ENCODE measurements at places on chromosomes 3 and 15.

- no peak for DNase-seq
Observed at GRCh38 chr15:64824929-64825430, 467 bp downstream of the PIF1 start.

DNA sequence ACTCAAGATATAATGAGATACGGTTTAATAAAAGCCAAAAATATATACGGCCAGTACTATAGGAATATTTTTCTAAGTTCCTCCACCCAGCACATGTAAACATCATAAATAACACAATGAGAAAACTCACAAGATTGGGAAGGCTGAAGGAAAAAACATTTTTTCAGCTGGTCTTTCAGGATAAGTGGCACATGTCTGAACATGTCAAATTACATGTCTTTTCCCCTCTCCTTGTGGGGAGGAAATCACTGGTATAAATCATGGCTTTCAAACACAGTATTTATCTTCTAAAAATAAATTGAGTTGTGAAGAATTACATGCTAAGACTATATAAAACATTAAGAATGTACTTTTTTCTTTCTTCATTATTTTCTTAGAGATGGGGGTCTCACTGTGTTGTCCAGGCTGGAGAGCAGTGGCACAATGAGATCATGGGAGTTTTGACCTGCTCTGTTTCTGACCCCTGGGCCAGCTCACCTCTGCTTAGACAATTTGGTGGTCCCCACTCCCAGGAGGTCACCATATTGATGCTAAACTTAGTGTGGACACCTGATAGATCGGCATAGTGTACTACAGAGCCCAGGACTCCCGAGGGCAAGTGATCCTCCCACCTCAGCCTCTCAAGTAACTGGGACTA lies 32.8 kb downstream of the ETV5 start:
- no peak for DNase-seq

DNA sequence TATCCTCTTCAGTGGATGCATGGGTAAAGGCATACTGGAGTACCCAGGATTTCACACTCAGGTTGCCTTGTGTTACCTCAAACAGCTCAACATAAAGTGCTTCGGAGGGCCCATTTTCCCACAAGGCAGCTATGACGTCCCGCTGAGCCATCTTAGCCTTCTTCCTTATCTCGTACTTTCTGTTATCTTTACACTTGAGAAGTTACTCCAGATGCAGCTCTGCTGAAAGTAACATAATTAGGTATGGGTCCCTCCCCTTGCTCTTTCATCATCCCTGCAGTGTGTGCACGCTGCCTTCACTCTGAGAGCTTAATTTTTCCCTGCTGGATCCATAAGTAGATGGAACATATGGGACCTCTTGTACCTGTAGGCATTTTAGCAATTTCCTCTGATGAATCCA lies 410.3 kb downstream of the AGBL1 start:
- DNase-seq: no peak

DNA sequence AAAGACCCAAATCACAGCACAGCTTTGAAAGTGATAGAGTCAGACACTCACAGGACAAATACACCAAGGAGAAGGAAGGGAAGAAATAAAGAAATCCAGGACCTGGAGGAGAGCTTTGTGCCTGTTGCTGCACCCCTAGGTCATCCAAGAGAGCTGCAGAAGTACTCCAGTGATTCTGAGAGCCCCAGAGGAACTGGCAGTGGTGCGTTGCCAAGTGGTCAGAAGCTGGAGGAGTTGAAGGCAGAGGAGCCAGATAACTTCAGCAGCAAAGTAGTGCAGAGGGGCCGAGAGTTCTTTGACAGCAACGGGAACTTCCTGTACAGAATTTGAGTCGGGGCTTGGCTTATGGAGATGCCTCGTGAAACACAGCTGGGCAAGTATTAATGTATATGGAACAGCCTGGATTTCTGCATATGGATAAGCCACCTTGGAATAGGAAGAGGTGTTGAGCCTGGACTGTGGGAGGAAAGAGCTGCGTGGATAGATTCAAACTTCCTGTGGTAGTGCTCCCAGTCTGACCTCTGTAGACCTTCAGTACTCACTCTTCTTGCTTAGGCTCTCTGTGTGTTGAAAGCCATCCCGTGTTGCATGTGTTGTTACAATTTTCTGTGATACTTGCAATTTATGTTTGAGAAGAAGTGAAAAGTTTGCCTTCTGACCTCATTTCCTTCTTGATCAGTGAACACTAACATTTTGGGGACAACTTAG lies 6.1 kb downstream of the NGRN start:
- DNase-seq: no peak

DNA sequence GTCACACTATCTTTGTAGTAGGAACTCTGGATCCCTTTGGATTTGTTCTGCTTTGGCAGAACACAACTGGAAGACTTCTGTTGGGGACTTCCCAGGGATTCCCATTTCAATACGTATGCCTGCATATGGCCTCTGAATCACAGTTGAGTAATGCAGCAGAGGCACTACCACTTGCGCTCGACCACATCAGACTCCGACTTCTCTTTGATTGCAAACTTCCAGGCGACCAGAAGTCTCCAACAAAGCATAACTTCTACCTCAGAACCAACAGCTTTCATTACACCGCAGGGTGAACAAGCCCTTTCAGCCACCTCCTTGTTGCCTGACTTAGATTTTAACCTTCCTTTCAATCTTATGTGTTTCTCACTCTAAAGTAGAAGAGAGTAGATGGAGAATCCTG lies 924.4 kb downstream of the IGSF11 start:
- DNase-seq: no peak

- DNase-seq: no peak
Observed at GRCh38 chr15:95108673-95109072, 877.3 kb downstream of the MCTP2 start.

GRCh38 chr3:119831022-119831421 lies 49.1 kb downstream of the NR1I2 start:
- DNase-seq: no peak

DNA sequence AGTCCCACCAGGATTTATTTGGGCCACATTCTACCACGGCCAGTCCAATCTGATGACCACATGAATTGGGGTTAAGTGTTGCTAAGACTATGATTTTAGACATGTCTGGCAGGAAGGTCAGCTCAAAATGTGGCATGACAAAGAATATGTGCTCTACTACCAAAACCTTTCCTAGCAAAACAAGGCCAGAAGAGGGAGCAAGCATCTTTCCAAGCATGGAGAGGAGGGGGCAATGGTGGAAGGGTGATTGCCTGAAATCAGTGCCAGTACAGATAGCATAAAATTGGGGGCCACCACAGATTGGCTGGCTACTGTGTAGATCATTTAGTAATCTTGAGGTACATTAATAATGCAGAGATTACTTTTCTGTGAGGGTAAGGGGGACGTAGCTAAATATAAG lies 43.2 kb downstream of the TMEM39A start:
- no peak for DNase-seq

- DNase-seq: no peak
Observed at GRCh38 chr3:122392868-122393844, 9.2 kb downstream of the FAM162A start.

- no peak for DNase-seq
Observed at GRCh38 chr15:77384589-77385359, 35.1 kb downstream of the PEAK1 start.

- DNase-seq: no peak
Observed at GRCh38 chr3:194517333-194517732, 30.5 kb upstream of the ATP13A3 start.

- DNase-seq: no peak
Observed at GRCh38 chr15:88622605-88622975, 1.4 kb downstream of the AEN start.

GRCh38 chr3:46471371-46471914 lies 6.7 kb upstream of the LTF start:
- DNase-seq: no peak

GRCh38 chr3:54857343-54857742 lies 70.5 kb downstream of the LRTM1 start:
- DNase-seq: no peak

DNA sequence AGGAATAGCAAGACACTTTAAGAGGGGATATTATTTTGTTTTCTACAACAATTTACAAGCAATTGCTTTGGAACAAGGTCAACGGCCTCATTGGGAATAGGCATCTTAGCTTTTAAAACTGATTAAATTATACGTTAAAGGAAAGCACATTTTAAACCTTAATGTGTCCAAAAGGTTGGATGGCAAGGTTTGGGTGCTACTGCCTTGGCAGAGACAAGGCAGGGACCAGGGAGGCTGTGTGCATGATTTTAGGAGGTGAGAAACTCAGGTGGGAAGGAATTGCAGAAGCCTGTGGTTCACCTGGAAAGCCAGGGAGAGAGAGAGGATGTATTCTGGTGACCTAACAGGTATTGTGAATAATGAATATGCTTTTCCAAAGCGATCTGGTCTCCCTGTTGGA lies 54.3 kb downstream of the TGFBR2 start:
- DNase-seq: no peak

- no peak for DNase-seq
Observed at GRCh38 chr3:127829537-127829936, 7.2 kb upstream of the MGLL start.

- DNase-seq: no peak
Observed at GRCh38 chr15:73941871-73942635, 15.8 kb downstream of the LOXL1 start.

GRCh38 chr3:179927191-179927590 lies 109.5 kb downstream of the PEX5L start:
- no peak for DNase-seq

Data from D721Med (cell line).